Stimulated activated CD4-positive, alpha-beta T cell treated with anti-CD3 and anti-CD28 coated beads, Interleukin-15, amount 100 ng/mL, for 48 hours (primary cell): ENCODE measurements at places on chromosomes 4 and X.

DNA sequence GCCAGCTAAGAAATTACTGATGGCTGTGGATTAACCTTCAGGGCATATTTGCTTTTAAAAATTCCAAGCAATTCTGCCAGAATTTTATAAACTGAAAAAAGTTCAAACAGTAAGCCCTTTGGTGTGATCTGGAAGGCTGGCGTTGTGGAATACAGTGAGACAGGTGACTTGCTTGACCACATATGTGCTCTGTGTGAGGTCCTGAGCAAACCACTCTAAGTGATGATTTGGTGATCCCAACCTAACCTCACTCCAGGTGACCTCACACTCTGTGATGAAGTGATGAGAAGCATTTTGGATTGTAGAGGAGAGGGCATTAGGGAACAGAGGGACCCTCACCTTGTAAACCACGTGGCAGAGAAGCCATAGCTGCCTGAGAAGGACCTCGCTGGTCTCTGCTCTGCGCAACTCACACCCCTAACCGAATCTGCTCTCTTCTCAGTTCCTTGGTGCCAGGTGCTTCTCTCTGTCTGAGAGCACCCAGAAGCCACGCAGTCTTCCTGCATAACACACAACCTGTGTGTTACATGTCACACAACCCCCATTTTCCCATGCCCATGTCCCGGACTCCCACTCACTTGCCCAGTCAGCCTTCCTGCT is 106.3 kb downstream of the ENPP6 start:
- DNase-seq = no peak

- DNase-seq = no peak
These were observed 119.1 kb upstream of the CNKSR2 start for GRCh38 chrX:21255032-21255618.

GRCh38 chr4:26321373-26322221 is 783 bp downstream of the RBPJ start:
- DNase-seq = no peak

DNA sequence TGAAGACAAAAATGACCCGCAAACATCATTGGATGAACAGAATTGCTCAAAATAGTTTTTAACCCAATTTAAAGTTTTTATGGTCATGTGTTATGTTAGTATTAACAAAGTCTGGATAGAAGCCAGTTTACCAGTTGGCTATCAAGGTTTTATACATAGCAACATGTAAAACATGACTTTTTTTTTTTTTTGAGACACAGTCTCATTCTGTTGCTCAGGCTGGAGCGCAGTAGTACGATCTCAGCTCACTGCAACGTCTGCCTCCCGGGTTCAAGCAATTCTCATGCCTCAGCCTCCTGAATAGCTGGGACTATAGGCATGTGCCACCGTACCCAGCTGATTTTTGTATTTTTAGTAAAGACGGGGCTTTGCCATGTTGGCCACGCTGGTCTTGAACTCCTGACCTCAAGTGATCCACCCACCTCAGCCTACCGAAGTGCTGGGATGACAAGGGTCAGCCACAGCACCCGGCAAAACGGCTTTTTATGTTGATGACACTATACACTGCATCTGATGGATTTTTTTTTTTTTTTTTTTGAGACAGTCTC is 3.4 kb downstream of the SAT1 start:
- DNase-seq = no peak

GRCh38 chr4:94298725-94299252 is 43.8 kb downstream of the HPGDS start:
- DNase-seq = no peak

DNA sequence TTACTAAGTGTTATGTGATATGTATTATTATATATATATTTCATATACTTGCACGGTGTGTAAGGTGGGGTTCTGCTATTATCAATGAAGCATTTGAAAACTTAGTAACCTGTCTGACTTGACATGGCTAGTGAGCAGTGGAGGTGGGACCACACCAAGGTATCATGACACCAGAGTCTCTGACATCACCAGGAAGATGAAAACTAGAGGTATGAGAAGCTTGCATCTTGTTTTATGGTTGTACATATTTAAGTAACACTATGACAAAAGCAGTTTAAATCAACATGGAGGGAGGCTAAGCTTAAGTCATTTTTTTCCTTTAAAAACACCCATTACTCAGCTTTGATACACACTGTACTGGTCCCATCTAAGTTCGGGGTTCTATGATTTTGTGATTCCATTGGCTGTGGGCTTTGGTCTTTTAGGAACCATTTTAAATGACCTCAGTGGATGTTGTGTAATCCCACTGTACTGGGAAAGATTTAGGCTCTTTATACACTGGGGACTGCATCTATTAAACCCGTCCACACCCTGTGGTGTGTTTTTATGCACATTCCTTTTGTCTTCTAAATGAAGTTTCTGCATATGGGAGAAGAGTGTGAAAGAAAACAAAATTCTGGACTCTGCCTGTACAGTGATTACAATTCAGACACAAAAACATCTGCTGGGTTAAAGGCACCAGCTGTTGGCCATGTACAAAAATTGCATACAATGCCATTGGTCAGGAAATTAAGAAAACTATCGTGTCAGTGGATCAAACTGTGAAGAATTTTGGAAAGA is 570.6 kb downstream of the SPRY1 start:
- DNase-seq = no peak

- no peak for DNase-seq
These were observed 384.3 kb upstream of the ACTRT1 start for GRCh38 chrX:128436397-128437103.

DNA sequence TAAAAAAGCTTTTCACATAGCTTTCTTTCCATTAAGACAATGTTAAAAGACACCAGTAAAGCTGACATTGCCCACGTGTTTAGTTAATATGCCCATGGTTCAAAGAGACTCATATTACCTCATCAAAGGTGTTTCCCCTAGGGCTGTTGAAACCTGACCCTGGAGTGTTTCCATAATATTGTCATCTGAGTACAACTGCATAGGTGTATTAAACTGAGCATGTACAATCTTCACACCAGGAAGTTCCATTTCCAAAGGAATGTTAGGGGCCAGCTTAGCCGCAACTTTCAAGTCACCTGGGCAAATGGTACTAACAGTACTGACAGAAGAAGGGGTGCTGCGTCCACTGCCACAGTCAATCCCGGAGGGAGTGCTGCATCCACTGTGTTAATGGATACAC is 27.1 kb downstream of the PDLIM3 start:
- DNase-seq = no peak

DNA sequence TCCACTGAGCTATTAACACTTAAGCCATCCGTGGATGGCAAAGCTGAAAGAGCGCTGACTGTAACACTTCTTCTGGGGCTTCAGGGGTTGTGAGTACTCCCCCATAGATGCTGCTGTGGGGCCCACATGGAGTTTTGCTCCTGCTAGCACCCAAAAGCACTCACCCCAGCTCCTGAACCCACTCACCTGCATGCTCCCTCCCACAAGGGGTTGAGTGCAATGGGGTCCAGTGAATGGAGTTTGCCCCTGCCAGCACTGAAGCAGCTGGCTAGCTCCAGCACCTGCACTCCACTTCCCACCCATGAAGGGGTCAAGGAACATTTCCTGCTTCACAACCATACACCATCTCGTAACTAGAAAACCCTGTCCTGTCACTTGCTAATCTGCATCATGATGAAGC is 78.9 kb downstream of the IL21 start:
- no peak for DNase-seq

DNA sequence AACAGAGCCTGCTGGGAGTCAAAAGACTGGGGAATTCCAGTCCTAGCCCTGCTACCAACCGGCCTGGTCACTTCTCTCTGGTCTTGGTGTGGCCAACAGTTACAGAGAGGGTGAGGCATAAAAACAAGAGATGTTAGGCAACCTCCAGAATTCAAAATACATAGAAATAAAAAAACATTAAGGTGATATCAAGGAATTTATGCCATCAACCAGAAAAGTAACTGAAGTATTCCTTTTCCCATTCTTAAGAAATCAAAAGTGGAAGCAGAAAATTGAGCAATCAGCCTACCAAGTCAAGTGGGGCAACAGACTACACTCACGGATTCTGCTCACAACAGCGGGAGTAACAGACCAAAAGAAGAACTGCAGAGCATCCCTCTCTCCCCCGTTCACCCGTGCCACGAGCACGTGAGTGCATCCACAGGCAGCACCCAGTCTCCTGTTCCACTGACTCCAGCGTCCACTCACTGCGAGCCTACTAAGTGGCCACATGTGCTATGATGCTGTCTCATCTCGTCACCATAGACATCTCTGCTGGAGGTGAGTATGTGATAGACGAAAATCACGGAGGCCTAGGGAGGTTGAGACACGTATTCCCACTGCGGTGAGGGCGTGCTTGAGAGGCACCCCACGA is 29.3 kb downstream of the AFAP1 start:
- no peak for DNase-seq

DNA sequence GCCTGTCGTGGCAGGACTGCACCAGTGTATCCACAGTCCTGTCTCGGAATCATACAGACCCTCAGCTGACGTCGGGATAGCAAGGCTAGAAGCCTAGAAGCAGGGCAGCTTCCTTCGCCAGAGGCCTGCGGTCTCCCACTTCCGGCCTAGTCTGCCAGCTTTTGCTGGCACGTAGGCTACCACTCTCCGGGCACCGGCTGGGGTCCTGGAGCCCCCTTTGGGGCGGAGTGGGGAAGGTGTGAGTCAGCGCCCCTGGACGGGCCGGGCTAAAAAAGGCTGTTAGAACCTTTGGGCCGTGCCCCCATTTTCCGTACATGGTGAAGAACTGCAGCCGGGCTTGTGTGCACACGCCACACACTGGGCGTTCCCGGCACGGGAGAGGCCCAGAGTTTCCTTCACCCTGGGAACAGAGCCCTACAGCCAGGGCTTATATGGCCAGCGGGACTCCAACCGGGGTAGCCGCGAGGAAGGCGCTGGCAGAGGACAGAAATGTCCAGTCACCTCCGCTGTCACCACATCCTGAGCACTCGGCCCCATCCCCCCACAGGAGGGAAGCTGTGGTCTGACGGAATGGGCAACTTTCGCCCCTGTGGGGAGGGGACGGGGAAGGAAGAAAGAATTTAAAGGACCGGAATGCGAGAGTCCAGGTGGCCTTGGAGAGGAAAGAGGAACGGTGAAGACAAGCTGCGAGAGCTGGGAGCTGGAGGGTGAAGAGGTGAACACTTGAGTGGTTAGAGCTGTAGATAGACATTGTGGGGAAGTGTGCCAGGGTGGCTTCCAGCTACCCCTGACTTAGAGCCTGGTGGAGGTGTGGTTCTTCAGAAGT is 4.6 kb downstream of the MAGIX start:
- DNase-seq = peak; percentile 50

- DNase-seq = no peak
These were observed 185.3 kb upstream of the BCOR start for GRCh38 chrX:40282946-40283660.

GRCh38 chrX:120297923-120298322 is 13.3 kb downstream of the TMEM255A start:
- no peak for DNase-seq

DNA sequence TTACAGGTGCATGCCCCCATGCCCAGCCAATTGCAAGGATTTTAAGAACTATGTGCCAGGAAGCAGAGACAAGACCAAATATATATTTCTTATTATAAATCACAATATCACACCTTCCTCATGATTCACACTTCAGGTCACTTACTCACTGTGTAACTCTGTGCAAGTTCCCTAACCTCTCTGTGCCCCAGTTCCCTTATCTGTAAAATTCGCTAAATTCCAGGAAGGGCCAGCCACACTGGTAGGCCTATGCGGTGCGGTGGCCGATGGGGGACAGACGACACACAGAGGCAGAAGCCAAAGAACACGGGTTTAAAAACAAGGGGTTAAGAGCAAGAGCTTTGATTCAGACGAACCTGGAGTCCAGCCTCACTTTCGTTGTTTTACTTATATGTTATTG is 2.8 kb downstream of the TRIM2 start:
- DNase-seq = no peak

- no peak for DNase-seq
These were observed 62.5 kb upstream of the C1GALT1C1 start for GRCh38 chrX:120692319-120692718.

DNA sequence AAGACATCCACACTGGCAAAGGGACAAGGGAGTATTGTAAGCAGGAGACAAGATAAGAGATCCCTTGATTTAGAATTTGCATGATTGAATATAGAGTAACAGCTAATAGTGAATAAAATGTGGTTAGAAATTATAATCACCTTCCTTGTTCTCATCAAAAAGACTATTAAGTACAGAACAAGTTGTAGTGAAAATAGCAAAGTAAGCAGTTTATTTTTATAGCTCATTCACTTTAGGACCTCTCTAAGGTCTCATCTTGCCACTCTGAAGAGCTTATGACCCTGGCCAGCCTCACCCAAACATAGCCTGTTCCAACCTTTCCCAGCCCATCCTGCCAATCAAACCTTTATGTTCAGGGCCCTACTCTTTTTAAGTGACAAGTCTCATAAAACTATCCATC is 30.6 kb downstream of the MID2 start:
- no peak for DNase-seq

DNA sequence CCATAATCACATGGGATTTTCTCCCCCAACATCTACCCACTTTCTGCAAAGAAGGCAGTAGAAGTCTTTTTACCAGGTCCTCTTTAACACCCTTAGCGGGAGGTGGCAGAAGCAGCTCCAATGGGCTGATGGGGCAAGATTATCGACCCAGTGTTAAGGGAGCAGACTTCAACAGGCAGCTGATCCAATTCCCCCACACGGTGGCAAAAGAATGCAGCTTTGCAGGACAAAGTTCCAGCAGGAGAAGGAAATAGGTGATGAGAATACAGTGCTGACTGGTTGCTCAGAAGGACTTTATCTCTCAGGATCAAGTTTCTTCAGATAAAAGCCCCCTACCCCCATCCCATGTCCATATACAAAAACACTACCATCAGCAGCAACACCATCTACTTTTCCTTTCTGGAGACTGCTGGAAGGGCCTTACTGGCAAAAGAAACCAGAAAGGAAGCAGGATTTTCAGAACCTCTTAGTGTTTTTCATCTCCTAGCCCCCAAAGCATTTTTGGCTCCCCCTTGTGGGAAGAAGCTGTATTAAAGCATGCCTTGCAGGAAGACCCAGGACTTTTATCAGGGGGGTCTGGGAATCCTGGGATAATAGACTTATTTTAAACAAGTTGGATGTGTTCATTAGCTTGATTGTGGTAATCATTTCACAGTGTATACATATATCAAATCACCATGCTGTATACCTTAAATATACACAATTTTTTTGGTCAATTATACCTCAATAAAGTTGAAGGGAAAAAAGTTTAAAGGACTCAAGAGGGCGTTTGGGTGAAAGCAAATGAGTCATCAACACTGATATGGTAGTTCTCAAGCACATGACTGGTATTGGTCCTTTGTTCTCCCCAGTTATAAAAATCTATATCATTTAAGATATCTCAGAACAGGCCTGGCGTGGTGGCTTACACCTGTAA is 146.4 kb downstream of the GPC3 start:
- no peak for DNase-seq

DNA sequence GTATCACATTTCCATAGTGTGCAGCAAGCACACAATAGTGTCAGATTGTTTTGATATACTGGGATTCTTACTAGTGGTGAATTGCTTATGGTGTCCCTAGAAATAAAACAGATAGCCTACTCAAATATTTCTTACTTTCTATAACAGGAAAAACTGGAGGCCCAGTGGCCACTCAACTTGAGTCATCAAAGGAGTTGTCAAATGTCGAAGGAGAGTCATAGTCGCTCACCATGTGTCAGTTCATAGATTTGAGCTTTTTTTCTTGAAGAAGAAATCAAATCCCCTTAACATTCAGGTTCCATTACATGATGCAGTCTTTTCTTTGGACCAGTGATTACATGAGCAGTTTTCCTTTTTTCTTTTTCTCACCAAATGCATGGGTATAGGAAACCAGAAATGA is 1271.0 kb downstream of the RAPGEF2 start:
- no peak for DNase-seq

- no peak for DNase-seq
These were observed 189.1 kb downstream of the AFAP1 start for GRCh38 chr4:7750523-7750922.
